ENCODE measurements at places on chromosomes 1 and 21.
A peak's percentile ranks its signal among the peaks of the same experiment; 100 is the strongest.

DNA sequence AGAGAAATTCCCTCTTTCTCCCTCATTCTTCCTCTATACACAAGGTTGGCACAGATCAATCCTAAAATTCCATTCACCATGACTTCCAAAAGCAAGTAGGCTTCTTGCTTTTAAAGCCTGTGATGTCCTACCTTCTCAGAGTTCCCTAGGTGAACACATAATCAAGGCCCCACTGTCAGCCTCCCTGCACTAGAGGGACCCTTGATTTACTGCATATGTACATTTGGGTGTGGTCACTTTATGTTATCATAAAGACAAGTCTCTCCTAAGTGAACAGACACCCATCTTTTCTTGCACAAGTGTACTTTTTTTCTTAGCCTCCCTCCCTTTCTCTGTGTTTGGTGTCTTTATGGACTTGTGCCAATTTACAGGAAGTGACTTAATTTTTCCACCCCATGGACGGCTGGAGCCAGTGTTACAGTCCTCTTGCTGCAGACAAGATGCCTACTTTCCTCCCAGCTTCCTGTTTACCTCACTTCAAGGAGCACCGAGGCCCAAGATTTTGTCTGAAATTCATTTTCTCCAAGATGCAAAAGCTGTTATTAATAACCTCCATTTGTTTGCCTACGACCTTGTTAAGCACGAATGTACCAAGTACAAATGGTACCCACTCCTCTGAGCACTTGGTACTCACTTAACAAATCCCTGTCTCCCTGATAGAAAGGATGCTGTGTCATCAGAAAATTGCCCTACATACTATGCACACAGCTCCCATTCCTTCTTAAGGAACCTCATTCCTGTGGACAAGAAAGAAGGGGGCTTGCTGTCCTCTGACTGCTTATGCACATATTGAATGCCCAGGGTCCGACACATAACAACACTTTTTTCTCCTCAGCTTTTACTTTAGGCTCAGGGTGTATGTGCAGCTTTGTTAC, 82.8 kb upstream of the SLC44A3 start:
- DNase-seq: no peak

- no peak for DNase-seq
Observed at GRCh38 chr1:178534137-178534868, 21.4 kb downstream of the TEX35 start.

DNA sequence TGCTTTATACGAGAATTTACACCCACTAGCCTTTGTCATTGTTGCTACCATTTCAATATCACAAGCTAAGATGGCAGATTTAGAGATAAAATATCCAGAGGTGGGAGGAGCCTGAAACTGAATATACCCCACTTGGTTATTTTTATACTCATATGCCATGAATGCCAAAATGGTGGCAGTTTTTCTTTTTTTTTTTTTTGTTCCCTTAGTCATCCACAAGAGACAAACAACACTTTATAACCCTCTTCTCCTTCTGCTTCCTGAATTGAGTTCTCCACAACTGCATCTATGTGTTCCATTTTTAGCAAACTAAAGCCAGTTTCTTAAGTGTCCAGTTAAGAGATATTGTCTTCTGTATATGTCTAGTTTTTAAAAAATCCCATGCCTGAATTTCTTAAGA, 558.4 kb downstream of the LMO4 start:
- no peak for DNase-seq

GRCh38 chr21:35563885-35564451, 496.4 kb downstream of the SETD4 start:
- no peak for DNase-seq

DNA sequence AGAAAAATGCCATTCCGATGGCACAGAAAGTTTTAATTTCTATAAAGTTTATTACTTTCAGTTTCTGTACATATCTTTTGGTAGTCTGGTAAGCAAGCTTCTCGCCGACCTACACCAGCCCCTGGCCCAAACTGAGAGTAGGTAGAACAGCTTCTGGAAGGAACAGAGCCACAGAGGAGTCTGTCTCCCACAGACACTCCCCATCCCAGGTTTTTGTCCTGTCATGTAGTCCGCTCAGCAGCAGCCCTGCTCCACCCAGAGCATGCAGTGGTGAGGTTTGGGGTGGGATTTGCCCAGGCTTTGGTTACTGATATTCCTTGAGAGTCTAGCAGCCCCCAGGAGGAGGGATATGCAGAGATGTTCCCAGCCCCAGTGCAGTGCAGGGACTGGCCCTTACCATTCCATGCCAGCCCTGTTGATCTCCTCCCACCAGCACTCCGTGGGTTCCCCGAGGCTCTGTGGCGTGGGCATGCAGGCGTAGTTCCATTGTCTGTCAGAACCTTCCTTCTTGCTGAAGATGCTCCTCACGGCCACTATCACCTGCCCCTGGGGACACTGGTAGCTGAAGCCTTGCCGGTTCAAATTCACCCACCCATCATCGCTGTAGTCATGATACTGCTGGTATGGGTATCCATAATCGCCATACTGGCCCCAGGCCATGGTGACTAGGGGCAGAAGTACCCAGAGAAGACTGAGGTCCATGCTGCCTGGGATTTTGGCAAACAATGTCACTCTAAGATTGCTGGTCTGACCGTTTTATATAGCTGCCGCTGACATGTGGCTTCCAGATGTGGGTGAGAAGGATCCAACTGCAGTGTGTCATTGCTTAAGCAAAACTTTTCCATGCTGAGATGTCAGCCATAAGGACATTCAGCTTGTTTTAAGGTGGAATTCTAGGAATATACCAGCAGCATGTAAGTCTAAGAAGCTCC, at the start of gene DPT:
Gene DPT (minus strand): TSS at position 734 of the 932 bp plus-strand sequence. CDS start 32 bp downstream, at position 702.
- DNase-seq: no peak

- DNase-seq: no peak
Observed at GRCh38 chr1:237478842-237479241, 411.9 kb downstream of the ZP4 start.

- DNase-seq: no peak
Observed at GRCh38 chr21:21182401-21183010, 184.3 kb downstream of the NCAM2 start.

DNA sequence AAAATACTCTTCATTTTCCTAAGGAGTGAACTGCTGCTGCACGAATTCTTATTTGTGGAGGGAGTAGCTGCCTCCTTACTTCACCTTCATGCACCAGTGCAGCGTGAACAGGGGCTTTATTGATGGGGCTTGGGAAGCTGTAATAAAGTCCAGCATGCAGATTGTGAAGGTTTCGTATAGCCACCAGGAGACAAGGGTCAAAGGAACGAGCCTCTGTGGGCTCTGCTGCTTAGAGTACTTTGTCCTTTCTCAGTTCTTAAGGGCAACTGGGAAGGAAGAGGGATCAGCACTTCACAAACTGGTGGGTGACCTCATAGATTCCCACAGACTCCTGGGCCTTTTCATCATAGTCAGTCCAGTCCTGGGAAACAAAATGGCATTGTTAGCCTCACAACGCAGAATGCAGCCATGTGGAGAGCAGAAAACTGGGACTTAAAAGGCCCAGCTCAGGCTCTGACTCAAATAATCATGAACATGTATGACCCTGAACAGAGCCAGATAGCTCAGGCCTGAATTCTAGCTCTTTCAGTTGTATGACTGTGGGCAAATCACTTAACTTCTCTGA, 6.0 kb downstream of the CZIB start:
- DNase-seq: no peak

- DNase-seq: no peak
Observed at GRCh38 chr1:184971522-184972265, 2.6 kb downstream of the NIBAN1 start.

GRCh38 chr1:21662426-21663247, 6.5 kb downstream of the RAP1GAP start:
- DNase-seq: no peak

DNA sequence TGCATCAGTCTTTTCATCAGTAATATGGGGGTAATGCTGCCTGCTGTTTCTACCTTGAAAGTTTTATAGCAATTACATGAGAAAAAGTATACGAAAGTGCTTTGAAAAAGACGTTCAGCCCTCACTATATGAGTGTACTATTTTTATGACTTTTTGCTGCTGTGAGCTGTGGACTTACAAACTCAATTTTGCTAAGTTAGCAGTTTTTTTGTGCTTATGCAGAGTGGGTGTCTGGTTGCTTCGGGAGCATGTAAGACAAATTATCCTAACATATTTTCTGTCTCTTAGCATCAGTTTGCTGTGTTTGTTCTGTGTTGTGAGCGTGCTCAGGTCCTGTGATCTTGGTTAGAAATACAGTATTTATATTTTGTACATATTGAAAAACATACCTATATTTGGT, 109.7 kb downstream of the CACNA1E start:
- DNase-seq: no peak

GRCh38 chr21:32093646-32094462, 185.0 kb downstream of the MIS18A start:
- DNase-seq: no peak

- no peak for DNase-seq
Observed at GRCh38 chr21:25963181-25963580, 207.4 kb downstream of the APP start.

DNA sequence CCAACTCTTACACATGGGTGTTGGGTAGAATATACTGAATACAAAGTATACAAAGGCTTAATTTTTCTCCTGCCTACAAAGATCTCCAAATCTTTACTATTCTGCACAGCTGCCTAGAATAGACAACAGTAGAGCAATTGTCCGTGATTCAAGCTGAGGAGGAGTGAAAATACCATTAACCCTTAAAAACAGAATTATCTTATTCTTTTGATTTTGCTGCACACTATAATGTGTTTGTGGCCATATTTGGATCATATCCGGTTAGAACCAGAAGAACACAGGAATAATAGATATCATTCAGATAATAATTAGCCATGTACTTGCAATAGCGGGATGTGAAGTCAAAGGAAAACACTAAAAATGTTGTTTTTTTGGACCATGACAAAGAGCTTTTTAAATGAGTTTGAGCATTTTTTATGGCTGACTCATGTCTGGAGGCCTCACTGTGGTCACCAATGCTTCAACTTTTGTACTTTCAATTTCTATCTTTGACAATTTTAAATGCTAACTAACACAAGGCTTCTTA, 197.6 kb upstream of the FOXD3 start:
- DNase-seq: no peak

DNA sequence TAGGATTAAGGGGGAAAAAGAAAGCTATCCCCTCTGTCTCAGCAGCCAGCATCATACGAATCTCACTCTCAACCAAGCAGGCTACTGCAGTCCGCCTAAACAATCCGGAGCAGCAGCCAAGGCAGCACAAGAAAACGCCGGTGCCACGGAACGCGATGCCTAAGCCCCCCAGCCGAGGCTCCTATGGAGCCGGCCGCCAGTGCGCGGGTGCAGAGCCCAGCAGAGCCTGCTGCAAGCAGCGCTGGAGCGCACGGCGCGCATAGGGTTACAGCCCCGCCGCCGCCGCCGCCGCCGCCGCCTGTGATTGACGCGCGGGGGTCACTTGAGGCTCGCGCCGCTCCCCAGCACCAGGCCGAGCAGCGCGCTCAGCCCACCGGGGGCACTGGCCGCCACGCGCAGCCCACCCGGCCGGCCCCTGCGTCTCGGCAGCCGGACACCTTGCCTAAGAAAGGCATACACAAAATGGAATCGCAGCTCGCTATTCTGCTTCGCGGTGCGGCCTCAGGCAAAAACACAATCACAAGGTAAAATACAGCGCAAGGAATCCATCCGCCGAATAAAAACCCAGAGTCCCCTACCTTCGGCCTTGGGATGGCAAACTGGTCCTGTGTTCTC, 780 bp downstream of the HIVEP3 start:
- peak; percentile 37 for DNase-seq

DNA sequence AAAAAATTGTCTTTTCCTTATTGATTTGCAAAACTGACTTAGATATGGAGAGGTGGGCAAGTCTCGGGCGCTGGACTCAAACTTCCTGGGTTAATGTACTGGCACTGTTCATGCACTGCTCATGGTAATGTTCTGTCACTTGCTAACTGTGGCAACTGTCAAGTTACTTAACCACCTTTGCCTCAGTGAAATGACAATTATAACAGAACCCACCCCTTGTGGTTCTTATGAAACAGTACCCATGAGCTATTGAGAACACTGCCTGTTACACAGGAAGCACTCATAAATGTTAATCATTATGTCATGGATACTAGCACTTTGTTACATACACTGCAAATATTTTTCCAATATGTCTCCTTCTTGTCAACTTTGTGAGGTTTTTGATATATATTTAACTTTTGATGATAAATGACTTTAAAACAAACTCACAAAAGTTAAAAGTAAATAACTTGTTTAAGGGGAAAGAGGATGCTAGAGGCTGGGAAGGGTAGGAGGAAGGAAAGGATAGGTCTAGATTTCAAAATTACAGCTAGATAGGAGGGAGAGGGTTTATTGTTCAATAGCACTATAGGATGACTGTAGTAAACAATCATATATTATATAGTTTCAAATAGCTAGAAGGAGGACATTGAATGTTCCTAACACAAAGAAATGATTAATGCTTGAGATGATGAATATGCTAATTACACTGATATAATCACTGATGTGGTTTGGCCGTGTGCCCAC, 342.5 kb downstream of the ADGRL2 start:
- no peak for DNase-seq

DNA sequence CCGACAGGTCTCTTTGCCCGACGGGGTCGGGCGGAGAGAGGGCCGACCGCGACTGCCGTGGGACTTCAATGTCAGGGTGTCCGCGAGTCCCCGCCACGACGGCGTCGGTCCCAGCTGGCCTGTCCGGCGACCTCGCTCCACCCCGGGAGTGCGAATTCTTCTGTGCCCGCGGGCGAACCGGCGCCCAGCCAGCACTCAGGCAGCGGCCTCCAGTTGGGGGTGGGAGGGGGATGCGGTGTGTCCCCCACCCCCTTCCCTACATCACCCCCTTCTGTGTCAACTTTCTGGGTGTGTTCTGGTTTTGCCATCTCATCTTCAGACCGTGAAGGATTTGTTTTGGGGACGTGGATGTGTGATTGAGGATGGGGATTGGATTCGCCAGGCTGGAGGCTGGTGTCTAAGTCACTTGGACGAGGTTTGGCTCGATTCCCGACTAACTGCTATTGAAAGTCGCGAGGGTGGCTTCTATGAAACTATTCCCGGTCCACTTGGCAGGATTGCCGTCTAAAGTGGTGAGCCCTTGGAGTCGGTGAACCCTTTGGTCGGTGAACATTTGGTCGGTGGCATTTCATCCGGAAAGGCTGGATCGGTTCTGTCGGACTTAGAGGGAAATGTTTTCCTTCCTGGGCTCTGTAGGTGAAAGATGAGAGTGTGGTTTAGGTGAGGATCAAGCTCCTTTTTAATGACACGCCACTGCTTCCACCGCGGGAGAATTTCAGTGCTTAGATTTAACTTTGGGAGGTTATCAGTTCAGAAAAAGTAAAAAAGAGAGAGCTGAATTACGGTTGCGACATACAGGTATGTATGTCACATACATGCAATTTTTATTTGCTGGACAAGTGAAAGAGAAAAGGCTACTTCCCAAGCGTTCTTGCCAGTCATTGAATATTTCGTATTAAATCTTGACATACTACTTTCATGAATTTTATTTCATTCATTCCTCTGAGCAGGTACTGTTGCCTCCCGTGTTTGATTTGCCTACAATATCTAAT, 771 bp downstream of the ABCD3 start:
- no peak for DNase-seq

DNA sequence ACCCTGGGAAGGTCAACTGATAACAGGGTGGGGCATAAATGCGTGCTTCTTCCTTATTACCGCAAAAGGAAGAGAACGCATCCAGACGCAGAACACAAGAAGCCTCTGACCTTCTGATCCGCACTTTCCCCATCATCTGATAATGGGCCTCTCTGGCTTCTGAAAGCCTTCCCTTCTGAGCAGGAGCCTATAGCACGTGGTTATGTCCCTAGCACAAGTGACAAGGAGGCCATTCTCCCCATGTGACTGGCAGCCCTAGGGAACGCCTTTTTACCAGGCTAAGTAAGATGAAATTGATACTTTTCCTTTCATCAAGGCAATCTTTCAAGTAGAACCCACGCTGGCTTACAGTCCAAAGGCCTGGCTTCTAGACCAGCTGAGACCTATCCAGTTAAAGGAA, 34.2 kb downstream of the RABIF start:
- no peak for DNase-seq

- DNase-seq: no peak
Observed at GRCh38 chr21:44295646-44296045, 4.2 kb upstream of the PFKL start.
